ENCODE measurements at places on chromosomes 5 and 9.

DNA sequence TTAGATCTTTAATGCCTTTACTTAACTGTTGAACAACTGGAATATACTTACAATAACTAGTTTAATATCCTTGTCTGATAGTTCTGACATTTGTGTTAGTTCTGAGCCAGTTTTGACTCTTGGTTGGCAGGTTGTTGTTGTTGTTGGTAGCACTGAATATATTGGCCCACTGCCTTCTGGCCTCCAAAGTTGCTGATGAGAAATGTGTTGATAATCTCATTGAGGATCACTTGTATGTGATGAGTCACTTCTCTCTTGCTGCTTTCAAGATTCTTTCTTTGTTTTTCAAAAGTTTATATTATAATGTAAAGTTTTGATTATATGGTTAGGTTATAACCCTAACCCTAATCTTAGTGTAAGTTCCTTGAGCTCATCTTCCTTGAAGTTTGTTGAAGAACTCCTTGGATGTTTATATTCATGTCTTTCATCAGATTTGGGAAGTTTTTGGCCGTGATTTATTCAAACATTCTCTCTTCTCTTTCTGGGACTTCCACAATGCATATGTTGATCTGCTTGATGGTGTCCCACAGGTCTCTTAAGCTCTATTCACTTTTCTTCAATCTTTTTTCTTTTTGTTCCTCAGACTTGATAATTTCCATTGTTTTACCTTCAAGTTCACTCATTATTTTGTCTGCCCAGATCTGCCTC lies 149.7 kb downstream of the FGF18 start:
- DNase-seq, result no peak

GRCh38 chr9:106622164-106622487 lies 240.8 kb upstream of the ZNF462 start:
- no peak for DNase-seq

- no peak for DNase-seq
Measured at GRCh38 chr9:97504381-97505216, 3.1 kb downstream of the TMOD1 start.

DNA sequence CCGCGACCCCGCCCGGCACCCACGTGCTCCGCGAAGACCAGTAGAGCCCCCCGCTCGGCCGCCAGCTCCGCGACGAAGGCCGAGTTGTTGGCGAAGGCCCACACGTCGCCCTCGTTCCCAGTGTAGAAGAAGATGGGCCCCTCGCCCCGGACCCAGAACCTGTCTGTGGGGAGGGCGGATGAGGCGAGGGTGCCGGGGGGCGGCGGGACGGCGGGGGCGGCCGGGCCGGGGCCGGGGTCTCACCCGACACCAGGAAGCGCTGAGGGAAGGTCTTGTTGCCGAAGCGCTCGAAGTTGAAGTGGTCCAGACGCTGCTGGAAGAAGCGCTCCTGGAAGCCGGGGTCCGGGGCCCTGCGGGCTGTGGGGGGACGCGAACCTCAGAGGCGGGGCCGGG lies 317 bp downstream of the DPP7 start:
- DNase-seq, result no peak

GRCh38 chr5:35924122-35924949 lies 14.1 kb downstream of the CAPSL start:
- DNase-seq, result no peak

- DNase-seq, result no peak
Measured at GRCh38 chr9:75912951-75913350, 22.5 kb downstream of the PCSK5 start.

- no peak for DNase-seq
Measured at GRCh38 chr5:84861306-84861705, 476.6 kb upstream of the EDIL3 start.

GRCh38 chr5:175230299-175230698 lies 213.7 kb downstream of the DRD1 start:
- no peak for DNase-seq

DNA sequence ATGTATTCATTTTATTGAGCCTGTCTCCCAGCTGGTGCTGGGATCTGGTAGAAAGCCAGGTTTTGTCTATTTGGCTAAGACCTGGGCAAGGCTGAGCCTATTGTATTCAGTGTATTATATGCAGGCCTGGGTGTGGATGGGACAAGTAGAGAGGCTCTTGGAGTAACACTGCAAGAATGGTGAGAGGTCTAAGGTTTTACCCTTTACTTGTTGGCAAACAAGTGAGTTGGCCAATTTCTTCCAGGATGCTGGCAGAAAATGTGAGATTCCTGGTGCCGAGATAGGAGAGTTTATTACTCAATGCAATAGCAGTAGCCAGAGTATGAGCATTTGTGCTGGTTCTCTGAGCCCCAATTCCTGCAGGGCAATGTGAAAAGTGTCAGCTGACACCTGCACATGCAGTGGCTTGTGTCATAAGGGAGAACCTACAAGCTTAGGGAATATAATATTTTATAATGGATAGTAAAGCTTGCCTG lies 141.7 kb upstream of the PRLR start:
- no peak for DNase-seq

GRCh38 chr5:57626703-57627102 lies 144.1 kb upstream of the ACTBL2 start:
- no peak for DNase-seq

GRCh38 chr5:61180886-61181285 lies 18.6 kb upstream of the SMIM15 start:
- no peak for DNase-seq

GRCh38 chr9:20551236-20551635 lies 71.1 kb downstream of the MLLT3 start:
- DNase-seq, result no peak

DNA sequence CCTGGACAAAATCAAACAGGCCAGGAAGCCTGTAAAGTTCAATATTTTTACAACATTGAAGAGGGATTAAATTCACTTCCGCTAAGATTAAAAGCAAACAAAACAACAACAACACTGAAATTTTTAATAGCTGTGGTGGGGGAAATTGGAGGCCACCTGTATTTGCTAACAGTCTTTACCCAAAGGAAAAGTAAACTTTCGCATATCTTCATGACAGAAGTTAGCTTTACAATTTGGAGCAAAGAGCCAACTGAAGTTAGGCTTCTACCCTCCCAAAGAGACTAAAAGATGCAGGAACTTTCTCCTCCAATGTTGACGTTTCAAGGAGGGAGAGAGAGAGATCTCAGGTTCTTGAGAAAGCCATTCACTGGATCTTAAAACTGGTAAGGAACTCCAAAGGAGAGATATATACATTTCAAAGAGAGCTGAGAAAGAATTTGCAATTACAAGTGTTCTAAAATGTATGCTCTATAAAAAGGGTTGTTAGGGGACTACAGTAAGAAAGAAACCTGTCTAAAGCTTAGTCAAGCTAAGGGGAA lies 349.2 kb upstream of the CDH9 start:
- no peak for DNase-seq

- no peak for DNase-seq
Measured at GRCh38 chr5:43638107-43638506, 35.1 kb downstream of the NNT start.

DNA sequence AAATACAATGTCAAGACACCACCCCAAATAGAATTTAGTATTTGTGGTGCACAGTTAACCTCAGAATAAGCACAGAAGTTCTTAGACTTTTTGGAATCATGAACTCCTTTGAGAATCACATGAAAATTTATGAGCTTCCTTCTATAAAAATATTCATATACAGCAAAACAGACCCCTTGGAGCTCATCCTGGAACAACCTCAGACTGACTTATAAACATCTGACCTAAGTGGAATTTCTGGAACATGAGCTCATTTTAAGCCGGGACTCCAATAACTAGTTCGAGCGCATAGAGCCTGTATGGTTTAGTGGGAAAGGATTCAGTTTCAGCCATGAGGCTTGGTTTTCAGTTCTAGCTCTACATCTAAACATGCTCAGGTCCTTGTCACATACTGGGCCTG lies 192.3 kb downstream of the DEPDC1B start:
- no peak for DNase-seq

DNA sequence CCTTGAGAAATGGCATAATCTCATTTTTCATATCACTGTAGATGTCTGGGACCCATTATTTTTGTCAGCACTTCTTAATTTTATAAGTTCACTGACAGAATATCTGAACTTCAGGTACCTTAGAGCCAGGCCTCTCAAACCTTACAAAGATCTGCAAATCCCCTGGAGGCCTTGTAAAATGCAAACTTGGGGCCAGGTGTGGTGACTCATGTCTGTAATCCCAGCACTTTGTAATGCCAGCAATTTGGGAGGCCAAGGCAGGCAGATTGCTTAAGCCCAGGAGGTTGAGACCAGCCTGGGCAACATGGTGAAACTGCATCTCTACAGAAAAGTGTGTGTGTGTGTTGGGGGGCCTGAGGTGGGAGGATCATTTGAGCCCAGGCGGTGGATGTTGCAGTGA lies 30.8 kb downstream of the RASGRF2 start:
- no peak for DNase-seq

GRCh38 chr5:151110992-151111391 lies 30.2 kb upstream of the TNIP1 start:
- no peak for DNase-seq

DNA sequence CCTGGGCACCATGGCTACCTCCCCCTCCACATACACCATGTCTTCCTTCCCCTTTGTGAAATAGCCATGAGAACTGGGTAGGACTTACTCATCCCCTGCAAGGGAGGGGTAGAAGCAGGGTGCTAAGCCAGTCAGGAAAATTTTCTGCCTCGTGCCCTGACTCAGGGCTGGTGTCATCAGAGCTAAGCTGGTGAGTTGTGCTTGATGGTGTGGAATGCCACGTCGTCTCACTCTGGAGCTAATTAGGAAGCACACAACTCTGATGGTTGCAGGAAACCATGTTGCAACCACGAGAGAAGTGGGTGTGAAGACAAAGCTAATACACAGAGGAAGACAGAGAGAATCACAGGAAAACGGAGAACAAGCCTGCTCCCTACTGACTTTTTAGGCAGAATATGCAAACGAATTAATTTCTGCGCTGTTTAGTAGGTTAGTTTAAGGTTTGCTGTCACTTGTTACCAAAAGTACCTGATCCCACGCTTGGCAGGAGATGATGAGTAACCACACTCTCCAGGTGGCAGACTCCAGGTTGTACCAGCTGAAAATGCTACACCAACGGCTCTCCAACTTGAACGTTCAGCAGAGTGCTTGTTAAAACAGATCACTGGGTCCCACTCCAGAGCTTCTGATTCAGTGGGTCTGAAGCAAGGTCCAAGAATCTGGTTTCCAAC lies 54.5 kb downstream of the STK10 start:
- DNase-seq, result no peak

DNA sequence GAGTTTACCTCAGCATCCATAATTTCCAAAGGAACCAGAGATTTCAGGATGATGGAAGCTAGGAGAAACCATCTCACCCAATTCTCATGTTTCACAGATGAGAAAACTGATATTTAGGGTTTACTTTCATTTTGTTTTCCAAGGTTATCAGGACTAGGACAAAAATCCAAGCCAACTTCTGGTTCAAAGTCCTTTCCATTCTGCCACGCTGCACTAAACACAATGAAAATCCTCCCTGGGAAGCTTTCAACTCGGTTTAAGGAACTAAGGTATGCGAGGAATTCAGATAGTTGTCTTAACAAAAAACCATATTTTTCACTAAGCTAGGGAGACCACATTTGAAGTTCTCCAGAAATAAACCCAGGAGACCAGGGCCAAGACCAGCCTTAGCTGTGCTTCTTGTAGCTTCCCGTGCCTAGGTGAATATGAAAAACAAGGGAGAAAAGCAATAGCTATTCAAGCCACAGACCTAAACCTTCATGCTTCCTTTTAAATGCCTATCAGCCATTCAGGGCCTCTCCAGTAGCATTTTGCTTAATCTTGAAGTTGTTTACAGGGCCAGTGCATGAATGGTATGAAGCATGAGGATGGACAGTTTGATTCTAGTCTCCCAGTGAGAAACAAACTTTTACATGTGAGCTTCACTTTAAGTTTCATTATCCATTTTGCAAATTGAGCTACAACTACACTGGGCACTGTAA lies 167.9 kb downstream of the DENND1A start:
- no peak for DNase-seq

DNA sequence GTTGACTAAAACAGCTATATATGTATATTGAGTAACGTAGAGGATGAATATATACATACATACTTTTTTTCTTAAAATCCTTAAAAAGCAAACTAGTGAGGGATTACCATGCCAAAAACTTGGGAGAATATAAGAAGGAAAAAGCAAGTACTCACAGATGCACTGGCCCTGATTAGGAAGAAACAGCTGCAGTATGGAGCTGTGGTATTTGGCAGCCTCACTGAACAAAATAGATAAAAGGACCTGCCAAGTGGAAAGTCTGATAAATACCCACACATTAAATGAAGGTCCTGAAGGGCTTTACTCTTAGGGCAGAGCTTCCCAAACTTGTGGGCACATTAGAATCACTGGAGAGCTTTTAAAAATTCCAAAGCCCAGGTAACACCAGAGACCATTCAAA lies 80.6 kb downstream of the FEM1C start:
- DNase-seq, result no peak

GRCh38 chr5:151846765-151847164 lies 75.0 kb downstream of the G3BP1 start:
- DNase-seq, result no peak

DNA sequence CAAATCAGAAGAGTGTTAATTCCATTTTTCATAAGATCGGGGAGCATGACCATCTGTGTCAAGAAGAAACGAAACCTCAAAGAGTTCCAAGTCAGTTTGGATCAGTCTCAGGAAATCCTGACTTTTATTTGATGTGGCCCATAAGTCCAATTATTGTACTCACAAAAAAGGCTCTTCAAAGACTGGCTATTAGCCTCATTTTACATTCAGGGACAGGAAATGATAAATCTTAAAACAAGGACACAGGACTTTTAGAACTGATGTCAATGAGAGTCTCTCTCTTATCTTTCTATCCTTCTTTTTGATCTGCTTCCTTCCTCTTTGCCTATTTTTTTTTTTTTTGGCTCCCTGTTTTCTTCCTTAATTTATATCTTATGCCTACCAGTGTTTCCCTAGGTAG lies 43.7 kb upstream of the SHOC1 start:
- DNase-seq, result no peak

- no peak for DNase-seq
Measured at GRCh38 chr5:90135779-90136378, 273.7 kb downstream of the CETN3 start.

GRCh38 chr9:14312719-14313377 lies 1.1 kb downstream of the NFIB start:
- no peak for DNase-seq

DNA sequence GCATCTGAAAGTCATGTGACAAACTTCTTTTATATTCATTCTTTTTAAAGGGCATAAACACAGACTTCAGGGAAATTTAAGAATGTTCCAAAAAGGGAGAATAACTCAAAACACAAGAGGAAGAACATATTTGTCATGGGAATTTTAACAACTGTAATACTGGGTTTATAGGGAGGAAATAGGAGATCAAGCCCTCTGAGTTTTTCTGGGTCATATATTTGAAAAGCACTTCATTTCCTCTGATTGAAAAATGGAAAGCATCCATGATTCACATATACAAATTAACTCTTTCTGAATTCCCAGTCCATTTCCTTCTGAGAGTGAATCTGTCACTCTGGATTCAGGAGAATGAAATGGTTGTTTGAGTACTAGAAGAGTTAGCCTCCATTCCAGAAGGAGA lies 26.8 kb downstream of the LURAP1L start:
- DNase-seq, result no peak

- no peak for DNase-seq
Measured at GRCh38 chr9:113387560-113388230, 10.9 kb upstream of the HDHD3 start.

- DNase-seq, result no peak
Measured at GRCh38 chr5:131757830-131758519, 38.8 kb downstream of the FNIP1 start.
